ENCODE measurements at places on chromosomes 7 and 10.
A peak's percentile ranks its signal among the peaks of the same experiment; 100 is the strongest.

DNA sequence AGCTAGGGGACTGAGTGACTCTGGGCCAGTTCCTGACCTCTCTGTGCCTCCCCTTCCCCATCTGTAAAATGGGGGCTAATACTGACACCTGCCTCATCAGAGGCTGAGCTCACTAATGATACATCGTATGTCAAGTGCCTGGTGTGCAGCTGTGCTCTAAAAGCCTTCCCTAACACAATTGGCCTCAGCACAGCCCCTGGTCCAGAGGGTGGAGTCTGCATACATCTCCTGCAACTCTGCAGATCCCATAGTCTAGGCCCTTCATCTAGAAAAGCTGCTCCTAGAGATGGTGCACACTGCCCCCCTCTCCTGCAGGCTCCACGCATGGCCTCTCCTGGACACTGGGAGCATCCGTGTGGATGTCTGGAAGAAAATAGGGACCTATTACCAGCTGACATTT lies 255.0 kb downstream of the RPS24 start:
- no peak for DNase-seq

GRCh38 chr10:123721441-123722049 lies 55.4 kb downstream of the GPR26 start:
- DNase-seq: no peak

GRCh38 chr10:133151543-133151972 lies 8.5 kb upstream of the KNDC1 start:
- no peak for DNase-seq

- DNase-seq: no peak
These were observed 75.1 kb upstream of the SRRM3 start for GRCh38 chr7:76126632-76127031.

GRCh38 chr10:87860156-87860795 lies 3.1 kb downstream of the KLLN start:
- DNase-seq: no peak

DNA sequence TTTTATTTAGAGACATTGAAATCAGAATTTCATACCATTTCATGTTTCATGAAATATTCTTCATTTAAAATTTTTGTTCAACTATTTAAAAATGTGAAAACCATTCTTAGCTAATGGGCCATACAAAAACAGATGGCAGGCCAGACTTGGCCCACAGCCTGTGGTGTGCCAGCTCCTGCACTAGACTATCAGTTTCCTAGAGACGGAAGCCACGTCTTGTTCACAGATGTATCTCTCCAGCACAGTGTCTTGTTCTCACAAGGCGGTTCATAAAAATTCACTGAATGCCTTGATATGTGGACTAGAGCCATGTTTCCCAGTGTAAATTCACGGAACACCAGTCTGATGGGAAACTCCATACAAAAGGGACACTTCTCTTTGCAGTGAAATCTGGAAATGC lies 216.0 kb downstream of the KCNMA1 start:
- no peak for DNase-seq

DNA sequence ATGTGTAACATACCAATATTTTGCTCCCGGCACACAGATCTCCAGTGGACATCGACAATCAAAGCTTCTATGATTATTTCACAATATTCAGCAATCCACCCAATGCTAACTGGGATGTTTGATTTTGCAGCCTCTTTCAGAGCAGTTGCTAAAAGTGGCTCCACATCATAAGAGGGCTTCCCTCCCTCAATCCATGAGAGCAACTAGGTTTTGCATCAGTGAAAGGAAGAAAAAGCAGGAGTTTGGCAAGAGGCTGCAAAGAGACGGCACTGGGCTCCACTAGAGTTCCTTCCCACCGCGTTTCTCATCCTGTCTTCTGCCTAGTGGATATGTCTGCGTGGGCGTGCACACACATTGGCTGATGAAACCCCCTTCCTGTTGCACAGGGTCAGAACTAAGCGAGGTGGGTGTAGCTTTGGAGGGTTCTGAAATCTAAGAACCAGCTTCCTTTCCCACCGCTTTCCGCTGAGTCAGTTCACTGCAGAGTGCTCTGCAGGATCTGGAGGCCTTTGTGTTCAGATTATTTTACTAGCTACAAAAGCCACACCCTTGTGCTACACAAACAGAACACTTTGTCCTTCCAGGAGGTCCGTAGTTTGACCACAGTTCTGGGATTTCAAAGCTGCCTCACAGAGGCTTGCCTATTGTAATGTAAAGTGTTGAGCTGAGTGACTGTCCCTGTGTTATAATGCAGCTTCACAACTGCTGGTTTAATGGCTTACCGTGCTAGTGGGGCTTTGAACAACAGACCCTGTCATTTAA lies 28.1 kb downstream of the ARL4A start:
- DNase-seq: peak; percentile 39

DNA sequence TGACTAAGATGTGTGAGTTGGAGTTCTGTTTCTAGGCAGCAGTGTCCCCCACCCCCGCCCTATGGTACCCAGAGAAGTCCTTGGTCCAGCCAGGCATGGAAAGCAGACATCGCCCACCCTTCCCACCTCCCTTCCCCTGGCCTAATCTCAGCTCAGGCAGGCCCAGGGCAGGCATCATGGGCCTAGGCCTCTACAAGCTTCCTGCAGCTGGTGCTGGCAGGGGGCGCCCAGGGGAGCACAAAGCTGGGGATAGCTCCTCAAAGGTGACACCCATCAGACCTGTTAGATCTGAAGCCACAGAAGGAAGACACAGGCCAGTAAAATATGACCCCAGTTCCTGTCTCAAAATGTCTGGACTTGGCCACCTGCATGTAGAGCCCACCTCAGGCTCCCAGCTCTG lies 18.9 kb upstream of the UNC5B start:
- DNase-seq: no peak

GRCh38 chr10:117928281-117928680 lies 118.5 kb downstream of the RAB11FIP2 start:
- DNase-seq: no peak

DNA sequence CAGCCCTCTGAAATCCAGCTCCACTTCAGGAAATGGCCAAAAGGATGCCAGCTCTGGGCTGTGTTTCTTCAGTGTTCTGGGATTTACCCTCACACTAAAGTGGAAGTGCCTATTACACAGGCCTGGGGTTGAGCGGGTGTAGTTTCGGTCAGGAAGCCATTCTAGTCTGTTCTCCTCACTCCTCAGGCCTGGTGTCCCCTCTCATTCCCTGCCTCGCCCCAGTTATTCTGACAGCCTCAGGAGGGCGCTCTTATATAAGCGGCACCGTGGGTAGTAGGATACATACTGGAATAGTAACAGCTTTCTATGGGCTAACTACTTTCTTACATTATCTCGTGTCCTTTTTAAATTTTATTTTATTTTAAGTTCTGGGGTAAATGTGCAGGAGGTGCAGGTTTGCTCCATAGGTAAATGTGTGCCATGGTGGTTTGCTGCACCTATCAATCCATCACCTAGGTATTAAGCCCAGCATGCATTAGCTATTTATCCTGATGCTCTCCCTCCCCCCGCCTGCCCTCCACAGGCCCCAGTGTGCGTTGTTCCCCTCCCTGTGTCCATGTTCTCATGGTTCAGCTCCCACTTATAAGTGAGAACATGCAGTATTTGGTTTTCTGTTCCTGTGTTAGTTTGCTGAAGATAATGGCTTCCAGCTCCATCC lies 12.2 kb upstream of the LGI1 start:
- no peak for DNase-seq

GRCh38 chr7:37449621-37450020 lies 957 bp upstream of the ELMO1 start:
- DNase-seq: no peak

GRCh38 chr7:36871863-36872262 lies 147.6 kb upstream of the AOAH start:
- no peak for DNase-seq

DNA sequence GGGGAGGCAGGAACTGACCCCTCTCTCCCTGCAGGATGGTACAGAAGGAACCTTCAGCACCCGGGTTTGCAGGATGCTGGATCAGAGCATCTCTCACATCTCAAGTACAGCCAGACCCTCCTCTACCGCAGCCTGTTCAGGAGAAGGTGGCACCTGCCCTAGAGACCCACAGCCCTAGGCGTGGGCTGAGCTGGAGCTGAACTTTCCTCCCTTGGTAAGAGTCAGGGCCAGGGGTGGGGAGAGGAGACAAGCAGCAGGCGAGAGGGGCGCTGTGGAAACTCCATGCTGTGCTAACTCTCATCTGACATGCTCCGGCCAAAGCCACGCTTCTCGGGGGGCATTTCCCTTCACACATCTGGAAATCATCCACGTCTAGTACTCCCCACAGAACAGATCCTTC lies 154.4 kb downstream of the DIP2C start:
- no peak for DNase-seq

- DNase-seq: no peak
These were observed 11.1 kb upstream of the CALML5 start for GRCh38 chr10:5510281-5511072.

DNA sequence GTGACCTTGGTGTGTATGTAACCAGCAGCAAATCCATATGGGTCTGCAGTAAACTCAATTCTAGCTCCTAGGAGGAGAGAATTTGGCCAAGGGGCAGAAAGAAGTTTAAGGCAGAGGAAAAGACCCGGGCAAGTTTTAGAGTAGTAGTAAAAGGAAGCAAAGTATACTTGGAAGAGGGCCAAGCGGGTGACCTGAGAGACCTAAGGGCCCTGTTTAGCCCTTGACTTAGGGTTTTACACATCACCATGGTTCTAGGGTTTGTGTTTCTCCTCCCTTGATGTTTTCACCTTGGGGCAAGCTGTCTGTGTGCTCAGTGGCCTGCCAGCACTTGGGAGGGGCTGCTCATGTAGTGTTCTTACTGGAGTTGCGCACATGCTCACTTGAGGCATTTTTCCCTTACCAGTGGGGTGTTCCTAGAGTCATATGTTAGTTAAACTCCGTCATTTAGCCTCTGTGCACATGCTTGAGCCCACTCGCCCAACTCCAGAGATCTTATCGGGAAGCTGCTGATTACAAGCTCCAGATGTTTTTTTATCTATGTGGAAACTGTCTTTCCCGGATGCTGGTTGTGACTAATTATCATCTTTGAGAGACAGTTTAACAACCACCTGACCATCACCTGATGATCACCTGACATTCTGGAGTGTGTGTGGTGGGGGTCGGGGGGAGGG lies 137.6 kb upstream of the PRSS1 start:
- DNase-seq: no peak

DNA sequence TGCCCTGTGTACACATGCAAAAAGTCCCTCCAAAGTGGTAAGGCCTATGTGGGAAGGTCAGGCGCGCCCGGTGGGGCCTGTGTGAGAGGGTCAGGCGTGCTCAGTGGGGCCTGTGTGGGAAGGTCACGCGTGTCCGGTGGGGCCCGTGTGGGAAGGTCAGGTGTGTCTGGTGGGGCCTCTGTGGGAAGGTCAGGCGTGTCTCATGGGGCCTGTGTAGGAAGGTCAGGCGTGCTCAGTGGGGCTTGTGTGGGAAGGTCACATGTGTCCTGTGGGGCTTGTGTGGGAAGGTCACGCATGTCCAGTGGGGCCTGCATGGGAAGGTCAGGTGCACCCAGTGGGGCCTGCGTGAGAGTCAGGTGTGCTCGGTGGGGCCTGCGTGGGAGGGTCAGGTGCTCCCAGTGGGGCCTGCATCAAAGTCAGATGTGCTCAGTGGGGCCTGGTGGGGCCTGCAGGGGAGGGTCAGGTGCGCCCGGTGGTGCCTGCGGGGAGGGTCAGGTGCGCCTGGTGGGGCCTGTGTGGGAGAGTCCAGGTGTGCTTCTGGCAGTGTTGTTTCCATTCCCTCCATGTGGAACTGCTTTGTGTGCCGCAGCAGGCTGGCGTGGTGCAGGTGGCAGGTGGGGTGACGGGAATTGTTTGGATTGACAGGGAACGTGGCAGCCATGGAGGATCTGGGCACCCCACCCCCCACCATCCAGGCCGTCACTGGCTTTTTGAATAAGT lies 15.4 kb downstream of the LRRC27 start:
- no peak for DNase-seq

DNA sequence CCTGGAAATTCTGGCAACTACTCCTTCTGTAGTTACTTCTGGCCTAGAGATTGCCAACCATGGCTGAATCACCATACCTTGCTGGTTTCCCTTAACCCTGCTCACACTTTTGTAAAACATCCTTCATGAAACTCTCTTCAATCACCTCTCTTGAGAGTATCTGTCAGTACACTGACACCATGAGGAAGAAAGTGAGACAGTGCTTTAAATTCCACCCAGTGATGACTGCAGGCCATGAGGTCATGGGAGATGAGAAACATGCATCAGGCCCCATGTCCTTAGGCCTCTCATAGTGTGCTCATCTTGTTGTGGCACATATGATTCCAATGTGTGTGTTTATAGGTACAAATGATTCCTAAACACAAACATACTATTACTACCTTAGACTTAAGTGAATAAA lies 24.6 kb upstream of the NAMPT start:
- DNase-seq: no peak

GRCh38 chr7:23544913-23545354 lies 13.2 kb upstream of the TRA2A start:
- no peak for DNase-seq

DNA sequence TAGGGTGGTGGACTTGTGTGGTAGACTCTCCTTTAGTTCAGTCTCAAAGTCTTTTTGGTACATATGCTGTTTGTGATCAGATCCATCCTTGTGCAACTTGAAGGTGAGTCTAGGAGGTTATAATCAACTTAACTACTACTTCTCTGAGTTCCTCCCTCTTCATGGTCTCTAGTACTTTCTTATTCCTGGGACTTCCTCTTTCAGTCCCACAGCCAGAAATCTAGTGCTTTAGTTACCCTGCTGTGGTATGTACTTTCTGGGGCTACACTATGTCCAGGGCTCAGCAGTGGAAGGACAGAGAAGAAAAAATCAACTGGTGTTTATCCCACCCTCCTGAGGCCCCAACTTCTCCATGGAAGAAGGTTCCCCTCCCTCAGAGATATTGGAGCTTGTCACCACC lies 19.4 kb upstream of the ATAD1 start:
- no peak for DNase-seq

GRCh38 chr7:106114716-106115383 lies 2.7 kb upstream of the SYPL1 start:
- DNase-seq: no peak

- no peak for DNase-seq
These were observed 1.2 kb downstream of the ANTXRL start for GRCh38 chr10:46287846-46288477.

GRCh38 chr7:47194516-47195057 lies 387.3 kb downstream of the TNS3 start:
- no peak for DNase-seq

DNA sequence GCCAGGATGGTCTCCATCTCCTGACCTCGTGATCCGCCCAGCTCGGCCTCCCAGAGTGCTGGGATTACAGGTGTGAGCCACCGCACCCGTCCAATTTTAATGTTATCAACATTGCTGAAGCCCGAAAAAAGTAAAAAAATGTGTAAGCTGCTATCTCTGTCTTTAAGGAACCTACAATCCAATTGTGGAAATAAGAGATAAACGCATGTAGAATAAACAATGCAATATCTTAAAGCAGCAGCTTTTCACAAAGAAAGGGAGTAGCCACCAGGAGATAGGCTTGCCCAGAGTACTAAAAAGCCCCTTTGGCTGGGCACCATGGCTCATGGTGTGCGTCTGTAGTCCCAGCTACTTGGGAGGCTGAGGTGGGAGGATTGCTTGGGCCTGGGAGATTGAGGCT lies 282.9 kb upstream of the LYZL1 start:
- no peak for DNase-seq

- no peak for DNase-seq
These were observed 40.0 kb upstream of the PTPN12 start for GRCh38 chr7:77497079-77497478.

- DNase-seq: no peak
These were observed 25.3 kb downstream of the CCDC126 start for GRCh38 chr7:23622506-23622925.

- DNase-seq: no peak
These were observed 51.7 kb upstream of the IFRD1 start for GRCh38 chr7:112398534-112398933.
